ENCODE measurements at places on chromosomes 16 and 17.

- peak; percentile 88 for DNase-seq
Observed at GRCh38 chr17:4908711-4909496, 6.0 kb upstream of the CHRNE start.

GRCh38 chr16:11389083-11389482 is 43.8 kb downstream of the RMI2 start:
- no peak for DNase-seq

GRCh38 chr17:17146786-17147406 is 59.2 kb downstream of the PLD6 start:
- peak; percentile 55 for DNase-seq

DNA sequence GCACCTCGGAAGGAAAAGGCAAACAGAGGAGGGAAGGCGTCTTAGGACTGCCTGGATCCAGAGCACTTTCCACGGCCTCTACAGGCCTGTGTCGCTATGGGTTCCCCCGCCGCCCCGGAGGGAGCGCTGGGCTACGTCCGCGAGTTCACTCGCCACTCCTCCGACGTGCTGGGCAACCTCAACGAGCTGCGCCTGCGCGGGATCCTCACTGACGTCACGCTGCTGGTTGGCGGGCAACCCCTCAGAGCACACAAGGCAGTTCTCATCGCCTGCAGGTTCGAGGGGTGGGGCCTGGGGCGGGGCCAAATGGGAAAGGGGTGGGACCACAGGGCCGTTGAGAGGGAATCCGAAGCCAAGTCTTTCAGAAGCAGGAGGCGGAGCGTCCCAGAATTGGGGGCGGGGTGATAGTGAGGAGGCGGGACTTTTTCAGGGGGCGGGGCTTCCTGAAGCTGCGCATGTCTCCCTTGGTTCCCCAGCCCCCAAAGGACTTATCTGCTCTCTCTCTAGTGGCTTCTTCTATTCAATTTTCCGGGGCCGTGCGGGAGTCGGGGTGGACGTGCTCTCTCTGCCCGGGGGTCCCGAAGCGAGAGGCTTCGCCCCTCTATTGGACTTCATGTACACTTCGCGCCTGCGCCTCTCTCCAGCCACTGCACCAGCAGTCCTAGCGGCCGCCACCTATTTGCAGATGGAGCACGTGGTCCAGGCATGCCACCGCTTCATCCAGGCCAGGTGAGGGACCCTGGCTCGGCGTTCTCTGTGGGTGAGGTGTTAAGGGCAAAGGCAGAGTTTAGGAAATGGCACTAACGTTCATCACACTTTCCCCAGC is 939 bp downstream of the BCL6B start:
- no peak for DNase-seq

GRCh38 chr17:56640116-56640515 is 46.6 kb downstream of the NOG start:
- DNase-seq, result peak; percentile 11

DNA sequence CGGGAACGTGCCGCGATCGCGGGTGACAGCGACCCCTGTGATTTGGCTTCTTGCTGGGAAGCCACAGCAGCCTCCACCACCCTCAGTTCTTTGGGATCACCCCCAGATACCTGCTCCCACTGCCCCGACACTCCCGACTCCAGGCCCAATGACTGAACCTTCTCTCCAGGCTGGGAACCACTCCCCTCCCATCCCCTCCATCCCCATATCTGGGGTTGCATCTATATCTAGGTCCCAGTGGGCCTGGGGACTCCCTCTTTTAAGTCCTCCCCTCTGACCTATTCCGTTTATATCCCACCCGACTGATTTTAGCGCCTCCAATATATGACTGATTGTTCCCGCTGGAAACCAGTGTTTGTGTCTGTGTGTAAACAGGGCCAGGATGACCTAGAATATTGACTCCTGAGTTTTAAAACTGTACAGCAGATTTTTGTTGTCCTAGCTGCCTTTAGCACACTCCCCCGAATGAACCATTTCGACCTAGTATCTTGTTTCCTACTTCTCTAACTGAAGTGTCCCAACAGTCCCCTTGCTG is 667 bp downstream of the PSMD3 start:
- DNase-seq, result peak; percentile 30

DNA sequence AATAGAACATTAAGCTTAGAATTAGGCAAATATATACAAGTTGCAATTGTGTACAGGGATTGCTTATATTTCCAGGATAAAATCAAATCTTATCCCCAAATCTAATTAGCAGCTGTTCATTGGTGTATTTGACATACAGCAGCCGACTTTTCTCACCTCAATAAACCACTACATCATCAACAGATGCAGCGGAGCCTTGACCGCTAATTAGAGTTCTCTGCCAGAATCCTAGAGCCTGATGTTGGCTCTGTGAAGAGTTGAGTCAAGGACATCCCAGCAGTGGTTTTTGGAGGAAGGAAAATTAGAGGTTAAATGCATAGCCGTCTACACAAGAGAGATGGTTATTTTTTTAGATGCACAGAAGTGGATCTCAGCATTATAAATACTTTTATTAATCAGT is 221.9 kb upstream of the CACNG5 start:
- DNase-seq, result no peak
